Sciatic nerve (tissue), 2 donors: ENCODE measurements at places on chromosomes 2 and 18.

GRCh38 chr2:213232649-213233437 is 51.4 kb upstream of the SPAG16 start:
- no peak for DNase-seq

GRCh38 chr2:49770919-49771318 is 616.6 kb upstream of the FSHR start:
- DNase-seq = no peak

- no peak for DNase-seq
Measured at GRCh38 chr2:121272596-121272995, 12.4 kb downstream of the TFCP2L1 start.

- no peak for DNase-seq
Measured at GRCh38 chr2:147884830-147885229, 40.0 kb downstream of the ACVR2A start.

- DNase-seq = no peak
Measured at GRCh38 chr2:226694149-226694548, 105.5 kb downstream of the IRS1 start.

DNA sequence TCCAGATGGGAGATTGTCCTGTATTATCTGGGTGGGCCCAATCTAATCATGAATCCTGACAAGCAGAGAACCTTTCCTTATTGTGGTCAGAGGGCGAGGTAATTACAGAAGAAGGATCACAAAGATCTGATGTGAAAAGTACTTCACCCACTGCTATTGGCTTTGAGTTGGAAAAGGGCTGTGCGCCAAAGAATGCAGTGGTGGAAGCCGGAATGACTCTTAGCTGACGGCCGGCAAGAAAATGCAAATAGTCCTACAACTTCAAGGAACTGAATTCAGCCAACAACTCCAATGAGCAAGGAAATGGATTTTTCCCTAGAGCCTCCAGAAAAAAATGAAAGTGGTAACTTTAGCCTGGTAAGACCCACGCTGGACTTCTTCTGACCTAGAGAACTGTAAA is 67.3 kb downstream of the CTNNA2 start:
- DNase-seq = no peak

GRCh38 chr2:18860179-18860578 is 270.8 kb upstream of the NT5C1B start:
- DNase-seq = no peak

- no peak for DNase-seq
Measured at GRCh38 chr2:236934656-236935055, 151.0 kb upstream of the COPS8 start.

- no peak for DNase-seq
Measured at GRCh38 chr2:108701208-108701607, 18.1 kb upstream of the RANBP2 start.

DNA sequence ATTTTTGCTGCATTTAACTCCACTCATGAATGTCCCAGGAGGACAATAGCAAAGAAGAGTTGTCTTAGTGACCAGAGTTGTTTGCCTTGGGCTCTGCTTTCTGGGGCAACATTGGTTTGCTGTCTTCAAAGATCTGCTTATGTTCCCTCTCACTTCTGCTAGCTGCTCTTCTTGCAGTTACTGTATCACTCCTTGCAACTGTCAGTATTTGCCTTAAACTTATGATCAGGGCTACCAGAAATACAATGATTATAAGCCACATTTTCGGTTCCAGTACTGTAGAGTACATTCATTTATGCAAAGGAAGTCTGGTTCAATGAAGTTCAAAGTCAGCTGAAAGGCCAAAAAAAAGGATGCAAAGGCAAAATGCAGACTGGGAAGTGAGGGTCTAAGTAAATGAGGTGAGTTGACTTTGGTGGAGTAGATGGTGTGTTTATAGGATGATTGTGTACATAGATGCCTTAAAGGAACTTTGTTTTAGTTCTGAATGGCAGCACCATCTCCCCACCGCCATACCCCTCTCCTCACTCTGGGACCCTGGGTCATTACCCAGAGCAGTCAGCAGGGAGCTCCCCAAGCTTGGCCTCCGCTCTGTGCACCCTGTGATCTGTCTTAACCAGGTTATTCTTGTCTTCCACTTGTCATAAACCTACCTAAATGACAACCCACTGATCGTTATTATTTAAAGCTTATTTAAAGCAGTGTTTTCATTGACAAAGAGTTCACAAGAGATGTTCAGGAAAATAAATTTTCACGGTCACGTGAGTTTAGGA is 236.0 kb downstream of the DOK6 start:
- no peak for DNase-seq

GRCh38 chr2:182302174-182302573 is 124.7 kb downstream of the PDE1A start:
- DNase-seq = no peak

GRCh38 chr18:1993866-1994265 is 577.4 kb downstream of the METTL4 start:
- DNase-seq = no peak

- DNase-seq = no peak
Measured at GRCh38 chr2:179513181-179513580, 248.5 kb upstream of the SESTD1 start.

GRCh38 chr2:178271629-178272333 is 77.5 kb downstream of the OSBPL6 start:
- DNase-seq = peak; percentile 81

DNA sequence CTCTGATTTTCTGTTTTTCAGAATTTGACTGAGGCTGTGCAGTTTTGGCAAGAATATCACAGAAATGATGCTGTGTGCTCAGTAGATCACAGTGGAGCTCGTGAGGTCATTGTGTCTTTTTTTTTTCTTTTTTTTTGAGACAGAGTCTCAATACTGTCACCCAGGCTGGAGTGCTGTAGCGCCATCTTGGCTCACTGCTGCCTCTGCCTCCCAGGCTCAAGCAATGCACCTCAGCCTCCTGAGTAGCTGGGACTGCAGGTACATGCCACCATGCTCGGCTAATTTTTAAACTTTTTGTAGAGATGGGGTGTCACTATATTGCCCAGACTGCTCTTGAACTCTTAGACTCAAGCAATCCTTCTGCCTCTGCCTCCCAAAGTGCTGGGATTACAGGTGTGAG is 203.6 kb downstream of the NCKAP5 start:
- DNase-seq = no peak
